ENCODE measurements at places on chromosomes 11 and 22.

GRCh38 chr11:92954003-92954402 lies 15.4 kb upstream of the MTNR1B start:
- DNase-seq: no peak

GRCh38 chr11:130534551-130534950 lies 86.1 kb downstream of the ADAMTS15 start:
- DNase-seq: no peak

DNA sequence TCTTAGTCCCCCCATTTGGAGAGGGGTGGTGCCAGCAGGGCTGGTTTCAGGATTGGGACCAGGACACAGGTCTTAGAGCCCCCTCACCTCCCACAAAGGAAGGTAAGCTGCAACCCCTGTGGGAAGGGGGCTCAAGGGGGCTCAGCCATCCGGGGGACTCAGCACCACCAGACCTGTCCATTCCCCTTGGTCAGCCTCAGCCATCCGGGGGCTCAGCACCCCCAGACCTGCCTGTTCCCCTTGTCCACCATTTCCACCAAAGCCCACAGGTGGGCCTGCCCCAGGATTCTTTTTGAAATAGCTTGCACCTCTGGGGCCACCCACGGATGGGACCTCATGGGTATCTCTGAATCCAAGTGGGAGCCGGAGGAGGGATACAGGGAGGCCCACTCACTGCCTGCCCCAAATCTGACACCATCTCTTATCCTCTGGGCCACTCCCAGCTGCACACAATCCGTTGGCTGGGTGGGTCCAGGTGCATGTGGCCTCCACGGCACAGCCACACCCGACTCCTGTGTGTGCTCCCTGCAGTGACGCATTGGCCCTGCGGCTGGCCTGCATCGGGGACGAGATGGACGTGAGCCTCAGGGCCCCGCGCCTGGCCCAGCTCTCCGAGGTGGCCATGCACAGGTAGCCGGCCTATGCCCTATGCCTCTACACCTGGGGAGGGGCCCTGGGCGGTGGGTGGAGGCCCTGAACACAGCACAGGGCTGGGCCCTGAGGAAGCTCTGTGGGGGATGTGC lies 15.9 kb downstream of the MCAT start:
- DNase-seq: no peak

DNA sequence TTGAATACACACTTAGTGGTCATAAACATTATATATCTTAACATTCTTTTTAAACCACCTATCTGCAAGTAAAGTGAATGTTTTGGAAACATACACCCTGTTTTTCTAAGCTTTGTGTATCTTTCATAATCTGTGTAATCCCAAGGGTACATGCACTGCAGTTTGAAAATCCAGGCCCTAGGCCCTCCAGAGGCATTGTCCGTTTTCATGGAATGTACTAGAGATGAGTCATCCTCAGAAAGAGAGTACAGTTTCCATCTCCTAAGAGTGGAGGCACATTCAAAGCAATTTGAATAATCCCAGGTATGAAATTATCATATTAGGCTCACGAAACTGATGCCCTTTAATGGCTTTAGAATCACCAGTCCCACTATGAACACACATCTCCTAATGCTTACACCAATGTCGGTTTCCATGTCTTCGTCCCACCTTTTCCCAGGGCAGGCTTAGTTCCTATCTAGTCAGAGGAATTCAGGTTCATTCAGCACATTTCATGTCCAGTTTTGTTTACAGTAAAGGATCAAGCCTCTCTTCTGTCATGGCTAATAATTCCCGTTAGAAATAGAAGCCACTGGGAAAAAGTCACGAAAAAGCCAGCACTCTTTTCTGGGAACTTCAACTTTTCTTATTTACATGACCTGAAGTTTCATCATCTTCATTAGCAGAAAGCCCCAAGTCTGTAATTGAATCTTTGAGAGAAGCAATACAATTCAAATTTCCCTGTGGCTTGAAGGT lies 39.5 kb upstream of the CD44 start:
- no peak for DNase-seq

- DNase-seq: peak; percentile 44
Observed at GRCh38 chr11:127105593-127106541, 105.3 kb upstream of the KIRREL3 start.

- no peak for DNase-seq
Observed at GRCh38 chr11:32053151-32053888, 37.6 kb upstream of the RCN1 start.

GRCh38 chr11:12655842-12656241 lies 18.4 kb upstream of the TEAD1 start:
- no peak for DNase-seq
